ENCODE measurements at places on chromosomes 12 and 14. TPM values are rescaled to one million over a fixed set of nuclear protein-coding genes. Genes with fewer than 3 reads are reported as not detected.
A peak's percentile ranks its signal among the peaks of the same experiment; 100 is the strongest.

DNA sequence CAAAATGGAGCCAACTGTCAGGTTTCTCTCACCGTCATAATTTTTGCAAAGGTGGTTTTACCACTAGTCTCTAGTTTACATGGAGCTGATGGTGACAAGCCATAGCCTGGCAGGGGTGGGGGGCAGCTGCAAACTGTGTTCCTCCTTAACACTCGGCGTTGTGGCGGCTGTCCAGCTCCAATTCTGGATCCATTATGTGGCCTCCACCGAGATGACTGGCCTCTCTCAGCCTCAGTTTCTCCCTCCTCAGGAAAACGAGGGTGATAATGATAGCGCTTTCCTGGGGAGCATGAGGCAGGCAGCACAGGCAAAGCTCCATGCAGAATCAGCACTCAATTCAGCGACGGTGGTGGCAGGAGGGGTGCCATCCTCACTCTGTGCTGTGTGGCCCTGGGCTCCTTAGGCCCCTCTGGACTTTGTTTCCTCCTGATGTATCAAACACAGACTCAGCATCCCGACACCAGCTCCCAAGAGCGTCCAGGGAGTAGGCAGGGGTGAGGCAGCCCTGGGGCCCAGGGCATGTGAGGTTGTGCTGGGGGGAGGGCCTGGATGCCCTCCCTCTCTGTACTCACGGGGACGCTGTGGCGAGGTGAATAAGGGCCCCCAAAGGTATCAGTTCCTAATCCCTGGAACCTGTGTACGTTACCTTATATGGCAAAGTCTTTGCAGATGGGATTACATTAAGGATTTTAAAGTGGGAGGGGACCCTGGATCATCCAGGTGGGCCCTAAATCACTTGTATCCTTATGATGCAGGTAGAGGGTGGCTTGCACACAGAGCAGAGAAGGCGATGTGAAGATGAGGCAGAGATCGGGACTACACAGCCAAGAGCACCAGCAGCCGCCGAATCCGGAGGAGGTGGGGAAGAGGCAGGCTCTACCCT, 46.8 kb upstream of the EIF5 start:
- no peak for DNase-seq
- no peaks in the 10 kb centered on the region for H3K36me3 ChIP-seq
- no peak overlapping the region for H3K4me3 ChIP-seq

DNA sequence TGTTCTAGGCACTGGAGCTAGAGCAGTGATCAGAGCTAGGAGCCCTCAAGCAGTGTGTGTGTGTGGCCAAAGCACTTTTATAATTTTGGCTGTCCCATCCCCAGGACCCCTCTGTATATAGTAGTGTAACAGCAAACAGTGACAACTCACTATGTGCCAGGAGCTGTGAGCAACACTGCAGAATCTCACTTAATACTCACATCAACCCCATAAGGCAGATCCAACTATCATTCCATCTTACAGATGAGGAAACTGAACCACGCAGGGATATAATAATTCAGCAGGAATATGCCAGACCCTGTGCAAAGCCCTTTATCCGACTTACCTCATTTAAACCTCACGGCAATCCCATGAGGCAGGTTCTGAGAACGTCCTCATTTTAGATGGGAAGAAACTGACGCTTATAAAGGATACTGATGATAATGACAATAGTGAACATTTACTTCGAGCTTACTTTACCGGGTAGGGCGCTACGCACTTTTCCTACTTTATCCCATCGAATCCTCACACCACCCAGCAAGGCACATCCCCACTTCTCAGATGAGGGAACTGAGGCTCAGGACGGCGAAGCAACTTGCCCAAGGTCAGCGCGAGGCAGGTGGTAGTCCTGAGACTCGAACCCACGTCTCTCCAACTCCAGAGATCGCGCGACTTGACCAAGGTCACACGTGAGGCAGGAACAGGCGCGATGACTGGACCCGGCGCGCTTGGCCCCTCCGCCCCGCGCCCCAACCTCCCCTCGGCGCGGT, 687 bp downstream of the RAB35 start:
- no peaks in the 10 kb centered on the region for H3K27me3 ChIP-seq
- no peaks in the 10 kb centered on the region for H3K36me3 ChIP-seq
- peak overlapping the region; percentile 96 for H3K27ac ChIP-seq
- peak overlapping the region; percentile 94 for H3K4me3 ChIP-seq

The AGAP2 gene
- 125 TPM for total RNA-seq

The HOXC12 gene
- total RNA-seq, result not detected
